ENCODE measurements at places on chromosomes 4 and X.

DNA sequence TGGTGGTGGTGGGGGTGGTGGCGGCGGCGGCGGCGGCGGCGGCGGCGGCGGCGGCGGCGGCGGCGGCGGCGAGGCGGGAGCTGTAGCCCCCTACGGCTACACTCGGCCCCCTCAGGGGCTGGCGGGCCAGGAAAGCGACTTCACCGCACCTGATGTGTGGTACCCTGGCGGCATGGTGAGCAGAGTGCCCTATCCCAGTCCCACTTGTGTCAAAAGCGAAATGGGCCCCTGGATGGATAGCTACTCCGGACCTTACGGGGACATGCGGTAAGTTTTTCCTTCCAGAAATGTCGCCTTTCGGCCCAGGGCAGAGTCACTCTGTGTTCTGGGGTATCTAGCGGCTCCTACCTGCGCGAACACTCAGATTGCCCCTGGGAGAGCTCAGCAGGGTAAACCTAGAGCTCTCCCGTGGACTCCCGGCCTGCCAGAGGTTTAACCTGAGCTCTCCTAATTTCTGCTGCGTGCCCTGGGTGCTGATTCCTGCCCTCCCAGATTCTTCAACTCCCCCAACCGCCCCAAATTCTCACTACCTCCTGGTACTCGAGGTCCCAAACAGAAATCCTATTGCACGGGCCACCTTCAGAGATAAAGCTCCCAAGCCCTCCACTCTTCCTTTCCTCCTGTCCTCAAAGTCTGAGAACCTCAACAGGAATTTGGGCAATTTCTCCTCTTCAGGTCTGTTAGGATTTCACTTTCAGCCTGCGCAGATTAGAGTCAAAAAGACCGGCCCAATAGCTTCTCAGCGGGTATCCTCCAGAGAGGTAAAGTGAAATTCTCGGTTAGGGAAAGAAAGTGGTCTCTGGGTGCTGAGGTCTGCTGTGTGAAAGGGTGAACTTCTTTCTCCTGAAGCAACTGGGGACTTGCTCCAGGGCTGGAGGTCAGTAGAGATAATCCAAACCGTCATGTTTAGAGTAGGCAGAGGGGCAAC is 2.9 kb downstream of the AR start:
- DNase-seq = no peak

- peak; percentile 58 for DNase-seq
Observed at GRCh38 chr4:86561256-86561655, 32.9 kb upstream of the PTPN13 start.

GRCh38 chr4:162661913-162662312 is 498.1 kb upstream of the FSTL5 start:
- no peak for DNase-seq

DNA sequence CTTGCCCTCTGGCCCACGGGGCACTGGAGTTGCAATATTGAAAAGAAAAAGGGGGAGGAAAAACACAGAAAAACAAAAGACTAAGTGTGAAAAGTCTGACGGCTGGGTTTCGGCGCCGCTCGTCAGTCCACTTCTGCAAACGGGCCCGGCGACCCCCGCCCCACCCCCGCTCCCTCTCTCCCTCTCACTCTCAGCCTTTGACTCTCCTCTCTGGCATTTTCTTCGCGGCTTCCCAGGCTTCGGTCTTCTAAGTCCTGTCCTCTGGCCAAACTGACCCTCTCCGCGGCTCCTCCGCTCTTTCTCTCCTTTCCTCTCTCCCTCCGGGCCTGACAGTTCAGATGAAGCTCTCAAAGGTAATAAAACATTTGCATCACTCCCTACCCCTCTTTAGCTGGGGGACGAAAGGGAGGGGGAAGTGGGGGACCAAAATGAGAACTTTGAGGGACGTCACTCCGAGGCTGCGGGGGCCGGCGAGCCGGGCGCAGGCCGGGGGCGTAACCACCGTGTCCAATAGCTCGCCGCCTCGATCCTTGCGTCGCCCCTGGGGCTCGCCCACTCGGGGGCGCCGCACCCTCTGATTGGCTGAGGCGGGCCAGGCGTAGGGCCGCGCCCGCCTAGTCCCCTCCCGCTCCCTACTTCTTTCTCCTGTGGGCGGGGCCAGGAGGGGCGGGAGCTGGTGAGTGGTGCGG is at the start of gene NKX6-1:
Gene NKX6-1, minus strand, starts transcription at position 358 of the 689 bp plus-strand sequence. CDS start 1,064 bp downstream, outside the sequence.
- peak; percentile 62 for DNase-seq

DNA sequence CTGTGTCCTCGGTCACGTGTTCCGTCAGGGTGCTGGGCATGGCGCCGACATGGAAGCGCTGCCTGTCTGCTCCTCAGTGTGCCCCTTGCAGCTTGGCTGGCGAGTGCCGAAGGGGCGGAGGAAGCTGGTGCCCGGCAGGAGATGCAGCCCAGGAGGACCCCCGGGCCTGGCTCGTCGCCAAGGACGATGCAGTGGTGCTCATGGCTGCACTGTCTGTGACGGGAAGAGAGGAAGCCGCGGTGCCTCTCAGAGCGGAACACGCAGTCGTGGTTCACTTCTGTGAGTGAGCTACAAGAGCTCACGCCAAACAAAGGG is 38.1 kb downstream of the FGFRL1 start:
- no peak for DNase-seq

DNA sequence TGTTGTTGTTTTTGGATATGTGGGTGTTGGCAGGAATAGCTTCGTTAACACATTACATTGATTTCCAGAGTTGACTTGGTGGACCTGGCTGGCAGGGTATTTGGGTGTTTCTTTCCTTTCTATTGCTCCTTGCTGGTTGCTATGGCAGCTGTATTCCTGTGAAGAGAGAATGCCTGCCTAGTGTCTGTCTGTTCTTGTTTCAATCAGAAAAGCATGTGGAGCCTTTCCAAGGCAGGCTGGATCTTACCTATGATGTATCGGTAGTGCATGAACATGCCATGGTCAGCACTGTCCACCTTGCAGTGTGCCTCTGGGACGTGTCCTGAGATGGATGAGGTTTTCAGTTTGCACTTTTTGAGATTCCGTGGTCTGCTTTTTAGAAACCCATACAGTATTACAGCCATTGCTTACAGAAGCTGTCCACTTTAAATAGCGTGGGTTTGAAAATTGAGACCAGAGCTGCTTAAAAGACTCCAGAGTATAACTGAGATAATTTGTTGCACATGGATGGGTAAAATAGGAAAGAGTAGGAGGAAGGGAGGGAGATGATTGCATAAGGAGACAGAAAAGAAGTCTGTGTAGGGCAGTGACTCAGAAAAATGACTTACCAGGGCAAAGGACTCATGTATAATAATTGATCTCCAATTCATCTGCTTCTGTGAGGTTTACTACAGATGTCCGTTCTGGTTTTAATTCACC is 20.0 kb upstream of the AADAT start:
- DNase-seq = peak; percentile 15

DNA sequence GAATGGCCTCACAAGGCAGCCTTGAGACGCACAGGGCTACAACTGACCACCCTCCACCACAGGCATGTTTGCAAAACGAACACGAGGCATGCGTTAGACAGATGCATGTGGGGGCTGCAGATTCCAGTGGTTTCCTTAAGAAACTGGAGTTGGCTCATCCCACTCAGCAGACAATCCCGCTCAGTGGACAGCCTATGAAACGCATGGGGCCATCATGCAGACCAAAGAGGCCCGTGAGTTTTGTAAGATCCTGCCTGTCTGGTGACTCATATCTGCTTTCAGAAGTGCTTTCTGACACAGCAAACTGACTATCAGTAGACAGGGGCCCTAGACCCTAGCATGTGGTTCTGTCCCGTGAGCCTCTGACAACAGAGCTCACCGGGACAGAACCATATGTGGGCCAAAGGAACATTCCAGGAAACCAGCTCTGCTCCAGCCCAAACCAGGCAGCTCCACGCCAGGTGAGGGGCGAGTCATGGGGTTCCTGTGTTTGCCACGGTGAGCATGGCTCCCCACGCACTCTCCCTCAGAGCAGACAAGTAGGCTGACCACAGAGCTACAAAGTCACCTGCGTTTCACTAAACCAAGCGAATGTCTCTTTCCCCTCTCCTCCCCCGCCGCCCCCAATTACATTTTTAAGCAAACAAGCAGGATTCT is 74.4 kb downstream of the MTMR1 start:
- DNase-seq = peak; percentile 79

- no peak for DNase-seq
Observed at GRCh38 chrX:18769364-18769763, 61.9 kb downstream of the PPEF1 start.

DNA sequence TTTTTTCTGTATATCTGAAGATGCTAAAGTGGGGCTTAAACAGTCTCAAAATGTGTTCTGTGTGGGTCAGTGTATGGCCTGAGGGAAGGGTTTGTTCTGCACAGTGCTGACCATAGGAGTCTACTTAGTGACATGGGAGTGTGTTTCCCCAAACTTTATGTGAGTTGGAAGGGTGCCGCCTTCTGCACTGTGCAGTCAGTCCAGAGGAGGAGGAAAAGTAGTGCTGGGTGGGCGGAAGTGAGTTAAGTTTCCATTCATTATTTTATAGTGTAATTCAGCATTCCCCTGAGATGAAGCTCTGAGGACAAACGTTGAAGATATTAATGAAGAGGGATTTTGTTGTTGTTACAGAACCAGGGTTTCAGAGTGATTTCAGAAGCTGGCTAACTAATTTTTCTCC is 2.9 kb downstream of the CHST7 start:
- DNase-seq = no peak

- no peak for DNase-seq
Observed at GRCh38 chrX:124033821-124034220, 72.3 kb downstream of the STAG2 start.

GRCh38 chrX:31057291-31057690 is 14.6 kb downstream of the FTHL17 start:
- no peak for DNase-seq

- DNase-seq = no peak
Observed at GRCh38 chr4:166896254-166896653, 338.0 kb downstream of the SPOCK3 start.

DNA sequence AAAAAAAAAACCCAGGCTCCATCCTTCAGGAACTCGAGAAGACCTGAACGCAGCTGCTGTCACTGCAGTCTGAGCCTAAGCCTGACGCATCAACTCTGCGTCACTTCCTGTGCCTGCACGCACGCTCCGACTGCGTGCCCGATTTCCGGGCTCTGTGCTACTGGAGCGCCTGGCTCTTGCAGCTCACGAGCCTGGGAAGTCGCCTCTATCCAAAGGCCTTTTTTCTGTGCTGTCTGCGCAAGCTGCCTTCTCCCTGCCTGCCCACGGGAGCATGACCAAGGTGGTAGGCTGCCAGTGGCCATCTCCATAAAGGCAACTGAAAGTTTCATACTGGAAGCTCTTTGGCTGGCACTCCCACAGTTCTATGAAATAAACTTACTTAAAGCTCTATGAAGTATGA is 9.9 kb upstream of the GASK1B start:
- DNase-seq = no peak

Measured in inflammatory macrophage treated with lipopolysaccharide for 4 hours (primary cell).